Adipocyte (in vitro differentiated cells): ENCODE measurements at places on chromosomes 3 and 15.
A peak's percentile ranks its signal among the peaks of the same experiment; 100 is the strongest.

- DNase-seq: no peak
These were observed 82.1 kb upstream of the POMGNT2 start for GRCh38 chr3:43187836-43188479.

- DNase-seq: no peak
These were observed 1278.0 kb upstream of the ALCAM start for GRCh38 chr3:104088738-104089137.

DNA sequence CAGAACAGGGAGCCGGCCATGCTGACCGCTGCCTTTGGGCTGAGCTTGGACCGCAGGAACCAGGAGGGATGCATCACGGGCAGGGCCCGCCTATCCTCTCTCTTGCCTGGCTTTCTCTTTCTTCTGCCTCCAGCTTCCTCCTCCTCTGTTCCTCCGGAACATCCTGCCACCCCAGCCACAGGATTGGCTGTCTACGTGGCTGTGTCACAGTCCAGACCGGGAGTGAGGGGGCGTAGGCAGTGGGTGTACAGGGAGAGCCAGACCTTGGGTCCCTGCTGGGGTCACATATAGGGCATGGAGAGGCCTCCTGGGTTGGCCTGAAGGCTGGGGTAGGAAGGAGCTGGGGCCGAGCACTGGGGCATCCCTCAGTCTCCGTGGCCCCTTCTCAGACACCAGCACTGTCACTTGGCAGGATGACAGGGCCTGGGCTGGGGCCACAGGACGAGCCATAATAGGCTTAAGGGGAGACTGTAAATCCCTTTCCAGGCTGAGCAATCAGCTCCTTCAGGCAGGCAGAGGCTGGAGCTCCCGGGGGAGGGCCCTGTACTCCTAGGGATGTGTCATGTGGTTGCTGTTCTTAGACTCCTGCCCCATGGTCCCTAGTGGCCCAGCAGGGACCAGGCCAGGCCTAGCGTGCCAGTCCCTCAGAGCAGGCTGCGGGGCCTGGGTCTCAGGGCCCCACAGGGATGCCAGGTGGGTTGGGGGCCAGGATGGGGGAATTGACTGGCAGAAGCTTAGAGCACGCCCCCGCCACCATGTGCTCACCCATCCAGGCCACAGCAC is 25.4 kb downstream of the LINGO1 start:
- peak; percentile 42 for DNase-seq

DNA sequence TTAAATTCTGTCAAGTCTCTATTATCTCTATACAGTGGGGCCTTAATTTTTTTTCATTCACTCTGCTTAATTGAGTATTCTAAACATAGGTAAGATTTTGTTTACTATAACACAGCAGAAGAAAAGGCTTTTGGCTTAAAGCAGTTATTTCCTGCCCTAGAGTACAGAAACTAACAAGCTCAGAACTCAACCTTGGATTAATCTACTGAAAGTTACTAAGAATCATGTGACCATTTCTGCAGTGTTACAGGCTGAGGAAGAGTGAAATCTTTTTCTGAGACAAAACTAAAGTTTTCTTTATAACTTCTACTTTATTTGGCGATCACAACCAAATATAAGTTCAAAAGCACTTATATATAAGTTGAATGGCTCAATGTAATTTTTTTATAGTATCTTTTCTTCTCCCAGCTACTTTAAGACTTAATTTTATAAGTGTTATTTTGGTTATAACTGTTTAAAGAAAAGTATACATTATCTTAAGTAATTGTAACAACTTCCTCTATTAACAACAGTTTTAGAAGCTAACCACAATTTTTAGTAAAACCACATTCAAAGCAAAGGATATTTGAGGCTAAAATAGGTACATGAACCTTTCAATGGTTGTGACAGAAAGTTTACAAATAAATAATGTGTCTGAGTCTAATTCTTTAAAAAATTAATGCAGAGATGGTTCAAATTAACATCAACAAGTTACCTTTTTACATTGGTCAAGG is 240.6 kb upstream of the NAALADL2 start:
- peak; percentile 7 for DNase-seq

GRCh38 chr15:57667171-57667849 is 39.2 kb upstream of the POLR2M start:
- DNase-seq: peak; percentile 90

- peak; percentile 89 for DNase-seq
These were observed 1.4 kb downstream of the CEMIP start for GRCh38 chr15:80780416-80781221.

- DNase-seq: no peak
These were observed 3.2 kb downstream of the EHHADH start for GRCh38 chr3:185250653-185251052.

DNA sequence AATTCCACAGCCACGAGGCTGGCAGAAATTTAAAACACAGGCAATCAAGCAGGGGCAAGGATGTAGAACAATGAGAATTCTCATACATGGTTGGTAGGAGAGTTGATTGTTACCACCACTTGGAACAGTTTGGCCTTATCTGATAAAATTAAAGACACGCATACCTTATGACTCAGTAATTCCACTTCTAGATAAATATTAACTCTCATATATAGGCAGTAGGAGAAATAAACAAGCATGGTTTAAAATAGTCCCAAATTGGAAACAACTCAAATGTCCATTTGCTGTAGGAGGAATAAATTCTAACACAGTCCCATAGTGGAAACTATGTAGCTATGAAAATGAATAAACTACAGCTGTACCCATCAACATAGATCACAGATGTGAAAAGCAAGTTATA is 42.3 kb upstream of the USP3 start:
- peak; percentile 72 for DNase-seq

- no peak for DNase-seq
These were observed 19.8 kb downstream of the TYRO3 start for GRCh38 chr15:41578736-41579383.

DNA sequence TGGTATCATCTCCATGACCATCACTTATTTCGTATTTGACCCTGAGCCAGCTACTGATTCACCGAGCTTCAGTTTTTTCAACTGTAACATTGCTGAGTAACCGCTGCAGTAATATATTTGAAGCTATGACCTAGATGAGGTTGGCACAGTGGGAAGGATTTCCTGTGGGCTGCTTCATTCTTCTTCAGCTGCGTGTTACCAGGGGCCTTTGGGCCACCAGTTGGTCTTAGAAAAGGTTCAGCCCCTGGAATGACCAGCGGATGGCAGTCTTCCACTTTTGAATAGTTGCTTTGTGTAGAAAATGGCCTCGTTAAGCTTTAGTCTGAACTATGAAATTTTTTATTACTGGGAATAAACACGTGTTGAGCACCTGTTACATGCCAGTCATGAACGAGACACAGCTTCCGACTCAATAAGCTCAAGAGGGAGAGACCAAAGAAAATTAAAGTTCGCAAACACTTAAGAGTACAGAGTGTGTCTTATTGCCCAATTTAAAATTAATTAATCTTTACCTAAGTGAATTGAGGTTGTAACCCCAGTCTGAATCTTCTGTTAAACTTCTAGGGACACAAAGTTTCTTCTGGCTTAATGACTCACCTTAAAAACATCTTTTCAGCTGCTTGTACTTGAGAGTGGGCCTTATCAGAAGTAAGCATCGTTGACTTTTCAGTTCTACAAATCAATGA is 57.6 kb upstream of the NR2E3 start:
- DNase-seq: peak; percentile 83

GRCh38 chr3:71077070-71077469 is 506.5 kb downstream of the FOXP1 start:
- DNase-seq: no peak

DNA sequence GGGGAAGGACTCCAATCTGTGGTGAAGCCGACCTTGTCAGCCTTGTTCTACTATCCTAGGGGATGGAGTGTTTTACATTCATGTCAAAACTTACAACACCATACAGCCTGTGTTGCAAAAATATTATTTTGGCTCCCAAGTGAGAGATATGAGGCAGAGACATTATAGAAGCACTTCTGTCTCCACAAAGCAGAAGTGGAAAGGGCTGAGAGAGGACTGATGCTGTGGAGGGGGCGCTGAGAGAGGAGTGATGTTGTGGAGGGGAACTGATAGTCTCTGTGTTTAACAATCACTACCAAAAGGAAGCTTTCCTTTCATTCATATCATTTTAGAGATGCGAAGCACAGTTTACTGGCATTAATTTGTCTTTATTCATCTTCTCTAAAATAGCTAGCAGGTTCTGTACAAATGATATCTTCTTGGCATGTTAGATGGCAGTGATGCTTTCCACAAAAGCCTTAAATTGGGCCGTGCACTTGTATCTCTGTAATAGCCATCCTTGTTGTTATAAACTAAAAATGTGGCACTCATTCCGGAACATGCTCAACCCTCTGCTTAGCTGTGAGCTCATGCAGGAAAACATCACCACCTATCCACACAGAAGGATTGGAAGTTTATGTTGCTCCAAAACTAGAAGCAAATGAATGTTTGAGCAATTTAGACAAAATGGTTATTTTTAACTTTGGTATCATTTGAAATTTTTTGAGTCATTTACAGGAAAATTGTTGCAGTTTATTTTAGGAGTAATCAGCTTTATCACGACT is 134.6 kb upstream of the TP63 start:
- DNase-seq: no peak

DNA sequence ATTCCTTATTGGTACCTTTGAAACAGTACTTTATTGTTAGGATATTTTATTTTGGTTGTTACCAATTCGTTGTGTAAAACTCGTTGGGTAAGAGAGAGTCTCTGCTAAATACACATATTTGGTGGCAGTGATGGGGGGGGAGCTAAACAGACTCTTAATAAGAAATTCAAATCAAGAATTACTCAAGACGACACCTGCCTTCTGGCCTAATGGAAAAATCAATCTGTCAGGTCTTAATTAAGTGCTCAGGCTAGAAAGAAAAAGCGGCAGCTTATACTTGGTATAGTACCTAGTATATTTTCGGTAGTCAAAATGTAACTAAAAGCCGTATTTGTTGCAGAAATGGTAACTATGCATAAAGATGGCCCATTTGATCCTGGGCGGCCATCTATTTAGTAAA is 18.2 kb downstream of the FOXP1 start:
- no peak for DNase-seq

GRCh38 chr3:47961815-47962606 is 54.2 kb downstream of the MAP4 start:
- peak; percentile 45 for DNase-seq

DNA sequence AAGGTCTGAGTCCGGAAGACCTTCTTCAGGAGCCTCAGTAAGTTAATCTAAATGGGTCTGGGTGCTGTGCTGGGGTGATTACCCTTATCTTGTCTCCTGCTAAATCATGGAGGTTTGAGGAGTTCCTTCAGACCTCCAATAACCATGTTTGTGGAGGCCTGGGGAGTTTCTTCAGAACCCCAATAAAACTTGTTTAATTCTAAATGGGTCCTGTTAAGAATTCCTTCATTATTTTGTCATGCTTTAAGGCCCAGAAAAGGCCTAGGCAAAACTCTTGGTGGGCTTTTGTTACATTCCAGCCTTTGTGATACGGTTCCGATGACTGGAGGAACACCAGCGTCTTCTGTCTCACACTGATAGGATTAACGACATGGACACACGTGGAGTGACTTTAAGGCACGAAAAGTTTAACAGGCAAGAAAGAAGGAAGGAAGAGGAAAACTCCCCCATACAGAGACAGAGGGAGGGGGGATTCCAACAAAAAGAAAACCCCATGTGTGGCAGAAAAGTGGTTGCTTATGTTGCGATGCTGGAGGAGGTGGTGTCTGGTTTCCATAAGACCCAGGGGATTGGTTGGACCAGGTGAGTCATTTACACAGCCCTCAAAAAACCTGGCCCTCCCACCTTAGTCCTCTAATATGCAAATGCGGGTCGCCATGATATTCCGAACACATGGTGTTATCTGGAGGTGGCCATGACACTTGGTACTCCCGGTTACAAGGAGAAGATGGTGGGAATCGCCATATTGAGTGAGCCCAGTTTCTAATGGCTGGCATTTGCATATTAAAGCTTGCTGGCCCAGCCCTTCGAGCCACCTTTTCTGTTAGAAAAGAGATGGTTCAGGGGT is 72.6 kb upstream of the MFGE8 start:
- DNase-seq: no peak

- peak; percentile 96 for DNase-seq
These were observed 101.7 kb upstream of the TPM1 start for GRCh38 chr15:62940755-62941361.

DNA sequence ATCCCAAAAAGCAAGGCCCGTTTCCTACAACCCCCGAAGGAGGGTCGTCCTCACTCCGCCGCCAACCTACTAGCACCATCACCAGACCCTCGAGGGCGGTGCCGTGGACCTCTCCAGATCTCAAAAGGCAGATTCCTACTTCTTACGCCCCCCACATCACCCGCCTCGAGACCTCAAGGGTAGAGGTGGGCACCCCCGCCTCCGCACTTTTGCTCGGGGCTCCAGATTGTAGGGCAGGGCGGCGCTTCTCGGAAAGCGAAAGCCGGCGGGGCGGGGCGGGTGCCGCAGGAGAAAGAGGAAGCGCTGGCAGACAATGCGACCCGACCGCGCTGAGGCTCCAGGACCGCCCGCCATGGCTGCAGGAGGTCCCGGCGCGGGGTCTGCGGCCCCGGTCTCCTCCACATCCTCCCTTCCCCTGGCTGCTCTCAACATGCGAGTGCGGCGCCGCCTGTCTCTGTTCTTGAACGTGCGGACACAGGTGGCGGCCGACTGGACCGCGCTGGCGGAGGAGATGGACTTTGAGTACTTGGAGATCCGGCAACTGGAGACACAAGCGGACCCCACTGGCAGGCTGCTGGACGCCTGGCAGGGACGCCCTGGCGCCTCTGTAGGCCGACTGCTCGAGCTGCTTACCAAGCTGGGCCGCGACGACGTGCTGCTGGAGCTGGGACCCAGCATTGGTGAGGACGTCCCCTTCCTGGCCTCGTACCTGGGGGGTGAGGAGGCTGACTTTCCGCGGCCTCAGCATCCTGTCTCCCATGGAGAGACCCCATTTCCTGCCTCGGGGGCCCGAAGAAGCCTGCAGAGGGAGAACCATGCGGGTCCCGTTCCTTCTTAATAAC is at the start of gene MYD88:
Gene MYD88 (plus strand): TSS at position 313 of the 842 bp plus-strand sequence. CDS start 40 bp downstream, at position 353.
- DNase-seq: peak; percentile 86

- DNase-seq: no peak
These were observed 94.2 kb downstream of the NEO1 start for GRCh38 chr15:73146419-73146818.

GRCh38 chr3:36075491-36075890 is 304.8 kb upstream of the STAC start:
- DNase-seq: peak; percentile 1

DNA sequence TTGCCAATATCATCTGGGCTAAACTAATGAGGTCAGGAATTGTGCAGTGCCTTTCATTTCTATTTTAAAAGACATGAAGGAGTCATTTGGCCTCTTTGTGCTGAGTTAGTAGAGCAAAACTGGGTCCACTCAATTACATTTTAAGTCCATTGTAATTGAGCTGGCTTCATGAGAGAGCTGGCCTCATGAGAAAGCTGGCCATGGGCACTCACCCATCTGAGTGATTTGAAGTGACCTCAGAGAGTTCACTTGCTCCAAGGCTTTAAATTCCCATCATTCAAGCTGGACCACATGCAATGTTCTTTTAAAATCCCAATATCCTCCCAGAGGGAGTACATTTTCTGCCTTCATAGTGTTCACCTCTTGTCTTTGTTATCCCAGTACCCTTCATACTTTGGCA is 335.9 kb upstream of the WNT5A start:
- no peak for DNase-seq
